ENCODE measurements at places on chromosomes 7 and 10.
A peak's percentile ranks its signal among the peaks of the same experiment; 100 is the strongest.

DNA sequence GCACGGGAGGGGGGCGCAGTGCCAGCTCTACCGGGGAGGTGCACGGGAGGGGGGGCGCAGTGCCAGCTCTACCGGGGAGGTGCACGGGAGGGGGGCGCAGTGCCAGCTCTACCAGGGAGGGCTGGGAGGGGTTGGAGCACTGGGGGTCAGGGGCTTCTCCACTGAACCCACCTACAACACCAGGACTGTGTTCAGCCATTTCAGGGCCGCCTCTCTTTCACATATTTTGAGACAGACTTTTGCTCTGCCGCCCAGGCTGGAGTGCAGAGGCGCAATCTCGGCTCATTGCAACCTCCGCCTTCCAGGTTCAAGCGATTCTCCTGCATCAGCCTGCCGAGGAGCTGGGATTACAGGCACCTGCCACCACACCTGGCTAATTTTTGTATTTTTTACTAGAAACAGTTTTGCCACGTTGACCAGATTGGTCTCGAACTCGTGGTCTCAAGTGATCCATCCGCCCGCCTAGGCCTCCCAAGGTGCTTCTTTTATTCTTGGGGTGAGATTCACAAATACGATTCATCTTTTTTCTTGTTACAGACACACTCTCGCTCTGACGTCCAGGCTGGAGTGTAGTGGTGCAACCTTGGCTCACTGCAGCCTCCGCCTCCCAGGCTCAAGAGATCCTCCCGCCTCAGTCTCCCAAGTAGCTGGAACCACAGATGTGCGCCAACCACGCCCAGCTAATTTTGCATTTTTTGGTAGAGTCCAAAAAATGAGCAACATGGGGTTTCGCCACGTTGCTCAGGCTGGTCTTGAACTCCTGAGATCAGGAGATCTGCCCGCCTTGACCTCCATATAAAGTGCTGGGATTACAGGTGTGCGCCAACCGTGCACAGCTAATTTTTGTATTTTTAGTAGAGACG lies 37.0 kb downstream of the ADAP1 start:
- DNase-seq, result no peak

DNA sequence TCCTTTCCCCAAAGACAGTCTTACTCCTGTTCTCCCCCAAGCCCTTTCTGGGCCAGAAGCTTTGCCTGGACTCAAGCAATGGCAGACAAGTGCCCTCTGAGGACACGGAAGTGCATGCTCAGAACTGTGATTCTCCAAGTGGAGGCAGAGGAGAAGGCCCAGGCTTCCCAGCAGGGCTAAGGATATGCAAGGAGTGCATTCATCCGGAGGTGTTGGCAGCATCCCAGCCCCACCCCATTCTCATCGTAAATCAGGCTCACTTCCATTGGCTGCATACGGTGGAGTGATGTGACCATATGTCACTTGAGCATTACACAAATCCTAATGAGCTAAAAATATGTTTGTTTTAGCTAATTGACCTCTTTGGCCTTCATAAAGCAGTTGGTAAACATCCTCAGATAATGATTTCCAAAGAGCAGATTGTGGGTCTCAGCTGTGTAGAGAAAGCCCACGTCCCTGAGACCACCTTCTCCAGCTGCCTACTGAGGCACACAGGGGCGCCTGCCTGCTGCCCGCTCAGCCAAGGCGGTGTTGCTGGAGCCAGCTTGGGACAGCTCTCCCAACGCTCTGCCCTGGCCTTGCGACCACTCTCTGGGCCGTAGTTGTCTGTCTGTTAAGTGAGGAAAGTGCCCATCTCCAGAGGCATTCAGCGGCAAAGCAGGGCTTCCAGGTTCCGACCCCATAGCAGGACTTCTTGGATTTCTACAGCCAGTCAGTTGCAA lies 1.4 kb upstream of the RBP3 start:
- DNase-seq, result no peak

GRCh38 chr7:100568896-100569844 lies 4.5 kb downstream of the SAP25 start:
- DNase-seq, result no peak

GRCh38 chr7:34260279-34260678 lies 354.9 kb downstream of the BMPER start:
- DNase-seq, result peak; percentile 72

GRCh38 chr7:84821671-84822534 lies 365.0 kb downstream of the SEMA3D start:
- no peak for DNase-seq

DNA sequence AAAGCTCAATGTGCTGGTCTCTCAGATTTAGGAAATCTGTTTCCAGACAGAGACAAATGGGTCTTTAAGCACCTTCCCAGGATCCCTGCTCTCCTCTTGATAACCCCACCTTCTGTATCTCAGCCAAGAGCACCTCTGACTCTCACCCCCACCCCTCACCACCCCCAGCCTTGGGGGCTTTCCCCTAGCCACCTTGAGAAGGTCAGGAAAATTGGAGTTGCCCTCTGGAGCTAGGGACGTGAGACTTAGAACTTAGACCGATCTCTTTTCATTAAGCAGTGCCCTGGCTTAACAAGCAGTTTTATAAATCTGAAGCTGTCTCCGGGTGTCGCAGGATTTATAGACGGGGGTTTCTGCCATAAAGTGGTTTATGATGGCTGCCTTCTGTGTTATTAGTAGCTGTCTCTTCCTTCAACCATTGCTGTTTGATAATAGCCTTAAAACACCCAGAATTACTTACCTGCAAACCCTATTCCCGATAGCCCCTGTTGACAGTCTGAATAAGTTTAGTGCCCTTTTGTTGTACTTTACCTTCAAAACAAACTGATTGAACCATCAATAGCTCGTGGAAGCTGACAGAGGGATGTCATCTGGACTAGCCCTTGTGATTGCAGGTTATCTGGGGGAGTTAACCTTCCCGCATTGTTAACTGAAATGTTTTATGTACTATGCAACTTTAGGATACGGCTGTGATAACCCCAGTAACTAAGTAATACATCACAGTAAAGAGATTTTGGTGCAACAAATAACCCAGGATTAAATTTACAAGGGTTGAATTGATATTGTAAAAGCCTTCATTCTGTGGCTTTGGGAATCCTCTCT lies 621.5 kb downstream of the LRMDA start:
- no peak for DNase-seq

GRCh38 chr7:322111-322671 lies 32.2 kb downstream of the FOXL3 start:
- DNase-seq, result peak; percentile 37

GRCh38 chr7:34756025-34756437 lies 98.0 kb downstream of the NPSR1 start:
- no peak for DNase-seq

- no peak for DNase-seq
These were observed 10.8 kb upstream of the ETV1 start for GRCh38 chr7:14000247-14000646.

- no peak for DNase-seq
These were observed 51.6 kb upstream of the RASGEF1A start for GRCh38 chr10:43318456-43318855.

- no peak for DNase-seq
These were observed 95.8 kb upstream of the COL1A2 start for GRCh38 chr7:94298943-94299342.

GRCh38 chr10:48634198-48634983 lies 29.5 kb upstream of the ARHGAP22 start:
- DNase-seq, result peak; percentile 91

DNA sequence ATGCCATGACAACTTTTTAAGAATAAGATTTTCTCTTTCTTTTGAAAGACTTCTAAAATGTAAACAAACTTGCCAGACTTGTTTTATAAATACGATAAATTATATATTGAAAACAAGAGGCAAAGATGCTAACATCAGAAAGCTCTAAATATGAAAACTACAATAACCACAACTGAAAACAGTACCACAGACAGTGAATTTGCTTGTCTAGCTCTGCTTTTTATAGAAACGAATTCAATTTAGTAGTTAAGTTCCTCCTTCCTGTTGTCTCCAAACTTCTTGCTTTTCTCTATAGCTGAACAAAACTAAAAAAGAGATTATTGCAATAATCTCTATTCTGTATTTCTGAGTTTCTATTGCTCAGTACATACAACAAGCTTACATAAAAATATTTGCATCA lies 147.4 kb downstream of the CALCR start:
- DNase-seq, result no peak

GRCh38 chr7:158416283-158416933 lies 171.2 kb downstream of the PTPRN2 start:
- DNase-seq, result no peak

- DNase-seq, result no peak
These were observed 82.6 kb downstream of the PIP4K2A start for GRCh38 chr10:22631646-22632278.

GRCh38 chr7:36840904-36841303 lies 116.6 kb upstream of the AOAH start:
- DNase-seq, result peak; percentile 9
